ENCODE measurements at places on chromosomes 7 and 10.

- peak; percentile 53 for DNase-seq
Observed at GRCh38 chr10:4902571-4903011, 60.6 kb upstream of the AKR1C1 start.

DNA sequence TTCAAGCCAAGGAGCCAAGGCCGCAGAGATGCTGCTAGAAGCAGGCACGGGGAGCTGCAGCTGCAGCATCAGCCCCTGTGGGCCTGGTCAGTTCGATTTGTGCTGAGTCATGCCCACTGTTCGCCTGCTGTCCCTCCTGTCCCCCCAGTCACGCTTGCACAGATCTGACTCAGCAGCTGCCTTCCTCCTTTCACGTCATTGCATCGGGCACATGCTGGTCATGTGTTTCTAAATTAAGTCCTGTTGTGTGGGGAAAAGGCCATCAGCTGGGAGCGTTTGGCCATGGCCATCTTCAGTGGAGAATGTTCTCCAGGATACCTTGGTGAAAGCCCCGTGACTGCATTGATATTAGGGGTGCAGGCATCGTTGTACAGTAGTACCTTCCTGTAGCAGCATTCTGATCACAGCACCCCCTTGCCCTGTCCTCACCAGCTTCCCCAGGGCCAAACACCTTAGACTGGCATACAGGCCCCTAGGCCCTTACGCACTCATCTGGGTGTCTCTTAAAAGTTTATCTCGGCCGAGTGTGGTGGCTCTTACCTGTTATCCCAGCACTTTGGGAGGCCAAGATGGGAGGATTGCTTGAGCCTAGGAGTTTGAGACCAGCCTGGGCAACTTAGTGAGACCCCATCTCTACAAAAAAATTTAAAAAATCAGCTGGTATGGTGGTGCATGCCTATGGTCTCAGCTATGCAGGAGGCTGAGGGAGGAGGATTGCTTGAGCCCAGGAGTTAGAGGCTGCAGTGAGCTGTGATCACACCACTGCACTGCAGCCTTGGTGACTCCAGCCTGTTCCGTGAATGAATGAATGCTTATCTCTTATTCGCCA is 23.2 kb downstream of the POR start:
- DNase-seq: peak; percentile 98

DNA sequence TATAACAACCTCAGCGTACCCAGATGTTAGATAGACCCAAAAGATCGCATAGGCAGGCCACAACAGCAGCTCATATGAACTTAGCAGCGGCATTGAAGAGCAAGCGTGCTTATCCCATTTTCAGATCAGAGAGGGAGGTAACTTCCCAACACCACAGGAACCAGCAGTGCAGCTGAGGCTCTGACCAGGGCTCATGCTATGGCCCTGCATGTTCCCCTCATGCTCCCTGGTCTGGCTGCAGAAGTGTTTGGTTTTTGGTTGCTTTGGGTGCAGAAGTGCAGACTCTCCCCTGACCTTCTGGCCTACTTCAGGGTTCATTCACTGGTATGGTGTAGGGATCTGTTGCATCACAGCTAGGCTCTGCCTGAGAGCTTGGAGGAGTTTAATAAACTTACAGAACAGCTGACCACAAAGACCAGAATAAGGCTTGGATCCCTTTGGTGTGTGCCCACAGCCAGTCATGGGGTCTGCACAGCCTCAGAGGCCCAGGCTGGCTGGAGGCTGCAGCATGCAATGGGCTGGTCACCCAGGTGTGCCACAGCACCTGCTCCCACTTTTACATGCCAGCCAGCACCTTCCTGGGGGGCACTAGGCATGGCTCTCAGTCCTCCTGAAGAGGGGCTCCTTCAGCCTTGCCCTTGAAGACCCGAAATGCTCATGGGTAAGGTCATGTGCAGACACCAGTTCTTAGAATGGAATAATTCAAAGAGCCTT is 9.1 kb upstream of the CXCL12 start:
- no peak for DNase-seq

GRCh38 chr7:2360796-2361195 is 6.2 kb downstream of the EIF3B start:
- DNase-seq: no peak

GRCh38 chr7:285731-286130 is 4.2 kb upstream of the FOXL3 start:
- no peak for DNase-seq

DNA sequence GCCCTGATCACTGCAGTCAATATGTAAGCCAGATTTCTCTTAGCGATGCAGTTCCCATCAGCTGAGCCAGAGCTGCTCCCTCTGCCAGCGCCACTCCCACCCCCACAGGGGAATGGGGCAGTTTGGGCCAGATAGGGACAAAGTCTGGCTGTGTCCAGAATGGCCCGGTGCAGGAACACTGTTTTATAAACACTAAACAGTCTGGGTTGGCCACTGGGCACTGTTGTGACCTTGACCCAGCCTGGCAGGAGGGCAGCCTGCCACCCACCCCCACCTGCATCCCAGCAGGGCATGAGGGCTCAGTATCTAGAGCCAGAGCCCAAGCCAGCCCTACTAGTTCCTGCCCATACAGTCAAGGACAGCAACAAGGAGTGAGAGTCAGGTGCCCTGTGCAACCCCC is 1.3 kb downstream of the OGDHL start:
- no peak for DNase-seq

- peak; percentile 99 for DNase-seq
Observed at GRCh38 chr7:13920053-13920697, 69.3 kb downstream of the ETV1 start.

DNA sequence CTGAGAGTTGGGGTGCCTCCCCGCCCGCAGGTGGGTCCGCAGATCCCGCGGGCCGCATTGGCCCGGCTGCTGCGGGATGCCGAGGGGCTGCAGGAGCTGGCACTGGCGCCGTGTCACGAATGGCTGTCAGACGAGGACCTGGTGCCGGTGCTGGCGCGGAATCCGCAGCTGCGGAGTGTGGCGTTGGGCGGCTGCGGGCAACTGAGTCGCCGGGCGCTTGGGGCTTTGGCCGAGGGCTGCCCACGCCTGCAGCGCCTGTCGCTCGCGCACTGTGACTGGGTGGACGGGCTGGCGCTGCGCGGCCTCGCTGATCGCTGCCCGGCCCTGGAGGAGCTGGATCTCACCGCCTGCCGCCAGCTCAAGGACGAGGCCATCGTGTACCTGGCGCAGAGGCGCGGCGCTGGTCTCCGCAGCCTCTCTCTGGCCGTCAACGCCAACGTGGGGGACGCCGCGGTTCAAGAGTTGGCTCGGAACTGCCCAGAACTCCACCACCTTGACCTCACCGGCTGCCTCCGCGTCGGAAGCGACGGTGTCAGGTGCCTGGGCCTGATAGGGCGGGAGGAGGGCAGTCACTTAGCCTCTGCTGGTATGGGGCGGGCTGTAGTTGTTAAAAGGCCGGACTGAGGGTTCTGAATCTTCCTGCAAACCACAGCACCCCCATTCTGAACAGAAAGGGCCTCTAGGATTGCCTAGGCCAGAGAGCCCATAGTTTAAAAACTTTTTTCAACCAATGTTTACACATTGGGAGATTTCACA is 1.3 kb downstream of the FBXL15 start:
- DNase-seq: peak; percentile 55

GRCh38 chr7:105355701-105356100 is 33.0 kb downstream of the SRPK2 start:
- no peak for DNase-seq

- DNase-seq: peak; percentile 14
Observed at GRCh38 chr10:86413046-86413728, 46.6 kb upstream of the GRID1 start.
